ENCODE measurements at places on chromosomes 11 and 22.

GRCh38 chr11:66476841-66477251 lies 3.4 kb upstream of the DPP3 start:
- no peak for DNase-seq

GRCh38 chr11:47907499-47907898 lies 59.3 kb upstream of the NUP160 start:
- DNase-seq, result no peak

DNA sequence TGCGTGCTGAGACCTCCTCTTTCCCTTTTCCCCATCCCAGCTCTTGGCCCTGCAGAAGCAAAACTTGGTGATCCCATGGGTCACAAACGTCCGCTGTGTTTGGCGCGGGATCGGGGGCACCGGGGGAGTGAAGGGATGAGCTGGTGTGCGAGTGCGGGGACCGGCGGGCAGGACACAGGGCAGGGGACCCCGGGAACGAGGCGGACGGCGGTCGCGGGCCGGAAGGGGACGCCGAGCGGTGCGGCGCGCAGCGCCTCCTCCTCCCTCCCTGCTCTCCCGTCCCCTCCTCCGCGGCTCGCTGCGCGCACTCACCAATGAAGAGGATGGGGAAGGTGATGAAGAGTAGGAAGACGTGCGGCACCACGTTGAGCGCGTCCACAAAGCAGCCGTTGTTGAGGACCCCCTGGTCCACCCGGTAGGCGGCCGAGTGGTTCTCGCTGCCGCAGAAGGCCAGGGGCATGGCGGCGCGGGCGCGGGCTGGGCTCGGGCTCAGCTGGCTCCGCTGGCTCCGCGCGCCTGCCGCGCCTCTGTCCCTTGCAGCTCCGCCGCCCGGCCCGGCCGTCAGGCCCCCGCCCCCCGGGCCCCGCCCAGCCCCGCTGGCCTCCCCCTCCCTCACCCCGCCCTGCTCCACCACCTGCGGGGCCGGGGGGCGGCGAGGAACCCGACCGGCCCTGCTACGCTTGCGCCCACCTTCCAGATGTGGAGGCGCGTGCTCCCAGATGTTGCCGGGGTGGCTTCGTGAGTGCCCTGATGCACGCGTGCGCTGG lies at the start of gene ABCC8:
Gene ABCC8, minus strand, starts transcription at position 529 of the 767 bp plus-strand sequence. Its CDS starts 69 bp downstream, at position 460.
- DNase-seq, result no peak

- DNase-seq, result no peak
These were observed 499.5 kb upstream of the LUZP2 start for GRCh38 chr11:23997356-23997755.

GRCh38 chr11:74932169-74932568 lies 16.7 kb downstream of the XRRA1 start:
- DNase-seq, result no peak

- no peak for DNase-seq
These were observed 253.5 kb upstream of the PLET1 start for GRCh38 chr11:112514011-112514740.

GRCh38 chr22:28268171-28268570 lies 349.1 kb upstream of the PITPNB start:
- no peak for DNase-seq

- no peak for DNase-seq
These were observed 365.5 kb downstream of the SHANK2 start for GRCh38 chr11:70886676-70887541.

DNA sequence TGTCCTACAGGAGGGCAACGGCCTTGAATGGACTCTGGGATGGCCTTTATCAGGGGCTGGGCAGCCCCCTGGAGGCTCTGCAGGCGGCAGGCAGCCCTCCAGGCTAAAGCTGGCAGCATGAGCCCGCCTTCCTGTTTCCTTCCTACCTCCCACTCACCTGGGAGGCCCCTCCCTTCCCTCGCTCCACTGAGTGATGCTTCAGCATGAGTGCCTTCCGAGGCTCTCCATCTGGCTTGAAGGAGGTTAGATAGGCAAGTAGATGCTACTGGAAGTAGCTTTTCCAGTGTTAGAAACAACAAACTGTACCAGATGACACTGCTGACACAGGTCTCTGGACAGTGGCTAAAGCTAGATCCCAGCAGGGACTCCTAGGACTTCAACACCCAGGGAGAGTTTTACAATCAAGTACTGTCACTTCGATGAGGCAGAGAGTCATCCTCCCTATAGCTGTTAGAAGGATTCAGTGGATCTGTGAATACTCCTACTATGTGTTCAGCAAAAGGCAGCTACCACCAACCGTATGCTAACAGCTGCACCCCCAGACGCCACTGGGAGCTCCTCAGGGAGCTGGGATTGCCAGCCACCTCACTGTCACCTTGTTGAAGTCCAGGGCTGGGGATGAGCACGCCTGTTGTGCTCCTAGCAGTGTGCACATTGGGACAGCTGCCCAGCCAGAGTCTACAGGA lies 4.1 kb upstream of the SLC25A1 start:
- DNase-seq, result no peak

- no peak for DNase-seq
These were observed 40.7 kb downstream of the PACSIN2 start for GRCh38 chr22:42974223-42974622.

- DNase-seq, result peak; percentile 56
These were observed 563 bp downstream of the GATD1 start for GRCh38 chr11:776561-777287.

GRCh38 chr11:134341805-134342571 lies 10.2 kb downstream of the GLB1L2 start:
- no peak for DNase-seq

GRCh38 chr11:8206251-8207079 lies 37.6 kb upstream of the RIC3 start:
- DNase-seq, result peak; percentile 74

DNA sequence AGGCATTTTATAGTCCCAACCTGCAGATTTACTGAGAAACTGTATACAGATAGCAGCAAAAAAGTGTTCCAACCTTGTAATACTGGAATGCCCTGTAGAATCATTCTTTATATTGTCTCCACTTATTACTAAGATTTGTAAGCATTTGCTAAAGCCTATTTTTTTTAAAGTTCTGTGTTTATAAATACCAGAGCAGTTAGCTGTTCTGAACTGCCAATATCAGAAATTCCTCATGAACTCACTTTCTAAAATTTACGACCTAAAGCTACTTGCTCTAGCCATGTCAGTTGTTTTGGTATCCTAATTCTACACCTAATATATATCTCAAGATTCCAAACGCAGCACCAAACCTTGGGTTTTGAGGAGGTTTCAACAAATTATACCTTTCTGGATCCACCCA lies 103.2 kb downstream of the C11orf65 start:
- DNase-seq, result no peak

GRCh38 chr11:83410605-83411565 lies 124.7 kb upstream of the CCDC90B start:
- DNase-seq, result no peak

DNA sequence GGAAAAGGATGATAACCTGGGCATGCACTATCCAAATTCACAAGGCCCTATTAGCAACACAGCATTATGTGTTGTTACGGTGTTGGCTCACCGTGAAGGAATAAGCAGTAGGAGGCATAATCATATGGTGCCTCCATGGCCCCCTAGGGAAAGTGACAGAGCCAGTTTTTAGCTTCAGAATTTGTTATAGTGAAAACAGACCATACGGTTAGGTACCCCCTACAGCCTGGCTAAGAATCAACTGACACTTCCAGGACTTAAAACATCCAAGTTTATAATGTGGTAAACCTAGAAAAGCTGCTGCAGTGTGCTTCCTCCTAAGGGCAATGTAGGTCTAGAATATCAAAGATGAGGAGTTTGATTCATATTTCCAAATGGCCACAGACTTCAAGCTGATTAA lies 30.4 kb downstream of the KIF18A start:
- no peak for DNase-seq

- DNase-seq, result no peak
These were observed 26.2 kb upstream of the TMEM123 start for GRCh38 chr11:102478673-102479299.

- no peak for DNase-seq
These were observed 75.7 kb downstream of the PISD start for GRCh38 chr22:31586137-31586920.

DNA sequence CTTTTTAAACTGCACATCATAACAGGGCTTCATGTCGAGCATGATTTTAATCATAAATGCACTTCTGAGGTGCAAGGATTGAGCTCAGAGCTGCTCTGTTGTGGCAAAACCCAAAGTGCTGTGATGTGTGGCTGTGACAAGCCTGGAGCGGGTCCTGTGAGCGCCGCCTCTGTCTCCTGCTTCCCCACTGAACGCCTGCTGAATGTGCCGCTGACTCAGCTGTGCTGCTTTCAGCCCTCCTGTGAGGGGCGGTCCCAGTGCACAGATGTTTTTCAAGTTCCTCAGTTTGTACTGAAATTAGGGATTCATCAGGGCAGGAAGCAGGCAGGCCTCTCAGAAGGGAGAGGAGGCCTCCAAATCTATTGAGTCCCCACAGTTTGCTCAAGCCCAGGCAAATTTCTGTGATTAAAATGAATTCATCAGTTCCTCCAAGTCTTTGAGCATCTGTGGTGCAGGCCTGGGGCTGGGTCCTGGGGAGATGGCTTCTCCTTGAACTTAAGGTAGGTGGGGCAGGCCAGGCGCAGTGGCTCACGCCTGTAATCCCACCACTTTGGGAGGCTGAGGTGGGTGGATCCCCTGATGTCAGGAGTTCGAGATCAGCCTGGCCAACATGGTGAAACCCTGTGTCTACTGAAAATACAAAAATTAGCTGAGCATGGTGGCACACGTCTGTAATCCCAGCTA lies 3.0 kb upstream of the GTSE1 start:
- DNase-seq, result no peak

- DNase-seq, result no peak
These were observed 59.2 kb downstream of the SYTL2 start for GRCh38 chr11:85751724-85752123.

DNA sequence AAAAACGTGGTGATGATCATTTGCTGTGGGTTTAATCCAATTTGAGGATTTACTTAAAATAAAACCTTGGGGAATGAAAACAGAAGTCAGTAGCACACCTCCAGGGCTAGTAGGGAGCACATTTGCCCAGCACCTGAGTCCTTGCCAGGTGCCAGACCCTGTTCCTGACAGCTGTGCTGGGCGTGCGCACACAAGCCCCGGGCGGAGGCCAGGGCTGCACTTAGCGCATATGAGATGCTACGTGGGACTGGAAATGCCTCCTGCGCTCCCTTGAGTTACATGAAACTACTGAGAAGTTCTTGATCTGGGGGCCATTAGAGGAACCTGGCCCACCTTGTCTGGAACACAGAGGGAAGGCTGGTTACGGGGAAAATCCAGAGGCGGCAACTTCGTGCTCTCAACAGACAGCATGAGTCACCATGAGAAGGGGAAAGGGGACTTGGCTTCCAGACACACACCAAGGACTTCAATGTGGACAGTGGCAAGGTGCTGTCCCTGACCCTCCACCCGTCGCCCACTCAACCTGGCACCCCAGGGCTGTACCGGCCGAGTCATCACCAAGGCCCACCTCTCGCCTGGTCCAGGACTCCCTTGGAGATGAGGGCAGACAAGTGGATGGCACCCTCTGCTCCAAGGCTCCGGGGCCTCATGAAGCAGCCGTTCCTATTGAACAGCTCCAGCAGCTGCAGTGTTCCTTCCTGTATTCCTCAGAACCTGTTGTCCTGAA lies 1468.6 kb downstream of the BRD1 start:
- no peak for DNase-seq

- DNase-seq, result no peak
These were observed 37.8 kb downstream of the SCGB1A1 start for GRCh38 chr11:62456630-62457029.

GRCh38 chr11:58787903-58788302 lies 56.2 kb upstream of the GLYAT start:
- DNase-seq, result no peak

DNA sequence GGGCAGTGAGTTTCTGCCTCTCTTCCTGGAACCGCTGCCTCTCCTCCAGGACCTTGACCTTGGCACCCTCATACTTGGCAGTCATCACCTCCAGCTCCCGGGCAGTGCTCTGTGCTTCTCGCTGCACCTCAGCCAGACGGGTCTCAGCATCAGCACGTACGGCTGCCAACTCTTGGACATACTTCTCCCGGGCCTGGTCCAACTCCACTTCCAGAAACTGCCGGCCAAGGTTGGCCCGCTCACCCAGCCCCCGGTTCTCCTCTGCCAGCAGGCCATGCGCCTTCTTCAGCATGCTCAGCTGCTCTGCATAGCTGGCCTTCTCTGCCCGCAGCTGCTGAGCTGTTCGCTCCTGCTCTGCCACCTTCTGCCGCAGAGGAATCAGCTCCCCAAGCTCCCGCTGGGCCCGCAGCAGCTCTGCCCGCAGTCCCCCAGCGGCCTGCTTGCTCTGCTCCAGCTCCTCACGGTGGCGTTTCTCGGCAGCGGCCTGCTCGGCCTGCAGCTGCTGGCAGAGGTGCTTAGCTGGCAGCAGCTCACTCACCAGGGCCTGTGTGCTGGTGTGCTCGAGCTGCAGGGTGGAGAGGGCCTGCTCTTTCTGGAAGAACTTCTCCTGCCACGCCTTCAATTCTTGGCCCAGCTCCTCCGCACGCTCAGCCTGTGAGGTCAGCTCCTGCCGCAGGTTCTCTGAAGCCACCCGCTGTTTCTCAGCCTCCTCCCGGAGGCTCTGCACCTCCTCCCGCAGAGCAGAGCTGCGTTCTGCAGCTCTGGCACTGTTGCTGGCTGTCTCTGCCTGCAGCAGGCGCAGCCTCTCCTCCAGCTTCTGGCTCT lies 14.4 kb downstream of the IL18BP start:
- no peak for DNase-seq

DNA sequence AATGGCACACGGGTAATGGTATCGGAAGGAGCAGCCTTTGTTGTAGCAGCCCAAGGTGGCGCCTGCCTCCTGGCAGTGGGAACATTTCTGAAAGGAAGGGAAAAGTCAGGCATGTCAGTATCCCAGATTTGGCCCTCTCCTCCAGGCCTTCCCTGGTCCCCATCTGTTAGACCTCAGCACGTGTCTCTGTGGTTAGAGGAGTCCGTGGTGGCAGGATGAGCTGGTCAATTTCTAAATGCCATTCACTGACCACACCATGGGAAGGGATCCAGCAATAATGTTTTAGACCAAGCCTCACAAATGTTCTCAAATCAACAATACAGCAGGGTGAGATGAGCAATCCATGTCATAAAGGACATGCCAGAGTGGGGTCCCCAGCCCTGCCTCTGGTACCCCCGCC lies 49.0 kb upstream of the CYP2D6 start:
- DNase-seq, result no peak

- no peak for DNase-seq
These were observed 11.2 kb downstream of the GUCD1 start for GRCh38 chr22:24543679-24544243.

All from HL-60 (cell line).